NCI-H526 treated with DMSO at 0.1 percent for 48 hours (cell line): ENCODE measurements at places on chromosomes 4 and X.

- no peak for DNase-seq
Measured at GRCh38 chr4:173883821-173884220, 353.8 kb upstream of the HAND2 start.

DNA sequence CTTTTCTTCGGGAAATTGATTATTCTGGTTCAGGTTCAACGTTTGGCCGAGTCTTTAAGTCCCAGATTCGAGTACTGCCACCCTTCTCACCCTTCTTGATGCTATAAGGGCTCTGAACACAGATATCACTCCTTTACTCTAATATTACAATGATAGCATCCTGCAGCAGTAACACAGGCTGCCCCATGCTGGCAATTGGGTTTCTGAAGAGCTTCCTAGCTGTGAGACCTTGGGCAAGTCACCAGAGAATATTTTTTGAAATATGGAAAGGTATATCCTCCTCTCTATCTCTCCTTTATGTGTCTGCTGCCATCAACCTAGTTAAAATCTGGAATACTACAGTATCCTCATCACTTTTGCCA lies 297 bp upstream of the MTMR8 start:
- no peak for DNase-seq

- DNase-seq: no peak
Measured at GRCh38 chr4:3217771-3218170, 31.2 kb upstream of the MSANTD1 start.

- no peak for DNase-seq
Measured at GRCh38 chr4:113639326-113639725, 122.2 kb downstream of the CAMK2D start.

DNA sequence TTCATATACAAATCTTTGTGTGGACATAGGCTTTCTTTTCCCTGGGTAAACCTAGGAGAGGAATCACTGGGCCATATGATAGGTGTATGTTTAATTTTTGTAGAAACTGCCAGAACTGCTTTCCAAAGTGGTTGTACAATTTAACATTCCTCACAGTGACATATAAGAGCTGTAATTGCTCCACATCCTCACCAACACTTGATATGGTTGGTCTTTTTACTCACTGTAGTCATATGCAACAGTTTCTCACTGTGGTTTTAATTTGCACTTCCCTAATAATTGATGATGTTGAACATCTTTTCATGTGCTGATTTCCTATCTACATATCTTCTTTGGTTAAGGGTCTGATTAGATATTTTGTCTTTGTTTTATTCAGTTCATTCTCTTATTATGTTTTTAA lies 24.5 kb upstream of the PAPSS1 start:
- DNase-seq: no peak

- no peak for DNase-seq
Measured at GRCh38 chrX:45980726-45981125, 564.5 kb downstream of the ZNF674 start.
